ENCODE measurements at places on chromosomes 7 and 10.

DNA sequence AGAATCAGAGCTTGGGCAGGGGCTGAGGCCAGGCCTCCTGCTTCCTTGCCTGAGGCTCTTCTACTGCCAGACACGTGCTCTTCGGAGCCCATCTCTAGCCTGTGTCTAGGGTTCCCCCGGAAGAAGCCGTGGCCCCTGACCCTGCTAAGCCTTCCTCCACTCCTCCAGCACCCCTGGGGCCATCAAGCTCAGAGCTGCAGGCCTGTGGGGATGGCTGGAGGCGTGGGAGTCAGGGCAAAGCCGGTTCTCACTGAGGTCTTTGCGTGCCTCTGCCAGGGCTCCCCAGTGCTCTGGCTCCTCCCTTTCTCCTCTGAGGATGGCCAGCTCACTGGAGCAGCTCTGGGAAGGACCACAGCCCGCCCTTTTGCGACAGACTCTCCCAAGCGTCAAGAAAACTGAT lies 34.4 kb downstream of the GHRHR start:
- DNase-seq, result no peak

DNA sequence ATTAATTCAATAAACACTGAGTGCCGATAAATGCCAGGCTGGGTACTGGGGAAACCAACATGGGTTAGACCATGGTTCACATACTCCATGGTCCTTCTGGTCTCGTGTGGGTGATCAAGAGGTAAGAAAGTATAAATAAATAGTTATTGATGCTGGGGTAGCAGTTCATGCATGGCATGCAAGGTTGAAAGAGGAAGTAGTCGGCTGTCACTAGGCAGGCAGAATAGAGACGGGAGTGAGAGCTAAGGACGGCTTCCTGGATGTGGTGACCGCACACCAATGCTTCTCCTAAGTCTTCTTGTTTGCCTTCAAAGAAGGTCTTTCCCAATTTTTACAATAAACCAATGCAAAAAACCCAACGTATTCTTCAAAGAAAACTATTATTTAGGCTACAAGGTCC lies 208.6 kb downstream of the ADAM12 start:
- no peak for DNase-seq

DNA sequence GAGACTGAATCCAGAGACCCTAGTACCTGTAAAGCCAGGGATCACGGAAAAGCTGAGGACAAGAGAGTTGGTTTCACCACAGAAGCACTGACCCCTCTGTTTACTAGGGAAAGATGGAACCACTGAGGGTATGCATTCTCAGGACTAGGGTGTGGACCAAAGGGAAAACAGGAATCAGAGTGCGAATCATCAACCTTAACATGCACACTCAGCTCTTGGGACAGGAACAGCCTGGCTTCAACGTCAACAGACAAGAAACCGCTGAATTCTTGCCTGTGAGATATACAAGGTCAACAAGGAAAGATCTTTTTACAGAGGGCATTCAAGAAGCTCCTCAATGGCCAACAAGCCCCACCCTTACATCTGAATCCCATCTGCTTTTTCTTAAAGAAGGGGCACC lies 14.9 kb downstream of the TNRC18 start:
- peak; percentile 52 for DNase-seq

DNA sequence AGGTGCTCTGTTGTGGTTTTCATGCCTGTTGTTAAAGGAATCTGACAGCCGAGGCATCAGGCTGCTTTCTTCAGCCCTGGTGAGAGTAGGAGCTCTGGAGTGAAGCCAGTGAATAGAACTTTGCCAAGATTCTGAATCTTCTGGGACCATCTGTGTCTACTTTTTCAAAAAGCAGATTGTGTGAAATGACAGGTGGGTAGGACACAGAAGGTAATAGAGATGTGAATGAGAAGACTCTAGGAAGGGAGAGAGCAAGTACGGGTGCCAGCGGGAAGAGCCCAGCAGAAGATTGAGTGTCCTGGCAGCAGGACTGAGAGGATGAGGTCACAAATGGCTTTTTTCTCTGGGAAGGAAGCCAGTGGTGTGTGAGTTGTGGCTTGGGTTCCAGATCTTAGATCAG lies 429.2 kb downstream of the SDK1 start:
- no peak for DNase-seq

GRCh38 chr7:45891462-45892402 lies 3.4 kb downstream of the IGFBP1 start:
- no peak for DNase-seq

GRCh38 chr7:30465046-30465810 lies 13.4 kb downstream of the NOD1 start:
- no peak for DNase-seq

- DNase-seq, result no peak
These were observed 221.5 kb upstream of the GHITM start for GRCh38 chr10:83917537-83918506.

- peak; percentile 61 for DNase-seq
These were observed 19.6 kb upstream of the GPR37 start for GRCh38 chr7:124784879-124785818.

GRCh38 chr7:94559972-94560371 lies 50.4 kb downstream of the CASD1 start:
- no peak for DNase-seq

DNA sequence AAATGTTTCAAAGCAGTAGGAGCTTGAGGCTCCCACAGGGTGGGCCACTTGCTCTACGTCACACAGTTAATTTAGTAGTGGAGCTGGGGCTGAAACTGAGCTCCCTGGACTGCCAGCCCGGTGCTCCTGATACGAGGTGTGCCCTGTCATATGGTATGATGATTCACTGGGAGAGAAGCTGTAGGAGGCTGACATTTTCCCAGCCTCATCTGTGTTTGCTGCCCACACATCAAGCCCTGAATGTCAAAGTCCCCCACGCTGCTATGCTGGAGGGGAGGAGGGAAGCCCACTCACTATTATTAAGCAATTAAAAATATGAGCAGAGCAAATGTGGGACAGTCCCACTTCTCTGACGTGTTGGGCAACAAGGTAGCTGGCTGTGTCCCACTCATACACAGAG lies 81.2 kb upstream of the SORCS3 start:
- DNase-seq, result no peak

DNA sequence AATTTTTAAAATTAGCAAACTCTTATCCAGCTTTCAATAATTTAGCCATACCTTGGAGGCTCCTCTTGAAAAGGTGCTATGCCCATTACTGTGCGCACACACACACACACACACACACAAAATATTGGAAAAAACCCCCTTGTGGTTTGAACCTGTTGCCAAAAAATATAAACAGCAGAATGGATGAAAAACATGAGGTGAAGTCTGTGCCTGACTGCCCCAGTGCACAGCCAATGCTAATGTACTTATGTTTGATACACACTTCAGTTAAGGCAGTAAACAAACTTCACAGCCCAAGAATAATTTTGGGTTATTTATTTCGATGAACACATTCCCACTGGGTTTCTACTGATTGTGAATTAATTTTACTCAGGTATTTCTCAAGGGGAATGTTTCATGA lies 113.2 kb upstream of the SEM1 start:
- DNase-seq, result no peak

DNA sequence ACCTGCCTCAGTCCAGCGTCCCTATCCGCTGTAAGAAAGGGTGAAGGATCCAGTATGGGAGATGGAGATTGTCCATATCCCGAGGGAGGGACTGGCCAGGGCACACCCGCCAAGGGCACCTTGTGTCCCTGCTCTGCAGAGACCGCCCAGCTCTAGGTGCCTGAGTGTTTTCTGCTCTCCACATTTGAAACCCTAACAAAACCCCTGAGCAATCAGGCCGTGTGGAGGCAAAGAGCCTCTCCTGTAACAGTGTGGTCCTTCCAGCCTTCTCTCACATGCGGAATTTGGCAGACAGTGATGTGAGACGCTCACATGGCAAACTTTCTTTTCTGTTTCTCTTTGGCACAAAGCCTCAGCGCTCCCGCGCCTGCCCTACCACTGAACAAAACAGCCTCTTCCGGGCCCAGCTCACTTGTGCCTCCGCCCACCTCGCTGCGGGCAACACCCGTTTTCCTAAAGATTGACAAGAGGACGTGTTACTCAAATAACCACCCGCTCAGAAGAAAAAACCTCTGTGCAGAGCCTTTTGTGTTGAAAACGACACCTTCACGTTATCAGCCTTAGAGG lies 514.8 kb downstream of the DNAJB6 start:
- DNase-seq, result no peak

GRCh38 chr7:37942934-37943610 lies 22.6 kb downstream of the EPDR1 start:
- no peak for DNase-seq
